ENCODE measurements at places on chromosomes 12 and 14.

DNA sequence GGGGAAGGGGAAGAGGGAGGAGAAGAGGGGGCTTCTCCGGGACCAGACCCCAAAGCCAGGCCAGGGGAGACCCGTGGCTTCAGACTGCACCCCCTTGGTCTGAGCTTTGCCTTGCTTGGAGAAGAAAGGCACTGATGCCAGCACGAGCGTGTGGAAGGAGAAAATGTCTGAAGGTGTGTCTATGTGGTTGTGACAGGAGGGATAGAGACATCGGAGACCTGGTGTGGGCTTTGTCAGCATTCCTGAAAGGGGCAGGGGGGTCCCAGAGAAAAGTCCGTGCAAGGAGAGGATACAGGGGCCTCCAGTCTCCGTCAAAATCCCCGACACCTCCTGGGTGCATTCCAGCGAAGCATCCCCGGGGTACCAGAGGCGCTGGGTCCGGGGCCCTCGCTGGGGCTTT is 139.0 kb upstream of the LHX5 start:
- DNase-seq: no peak

DNA sequence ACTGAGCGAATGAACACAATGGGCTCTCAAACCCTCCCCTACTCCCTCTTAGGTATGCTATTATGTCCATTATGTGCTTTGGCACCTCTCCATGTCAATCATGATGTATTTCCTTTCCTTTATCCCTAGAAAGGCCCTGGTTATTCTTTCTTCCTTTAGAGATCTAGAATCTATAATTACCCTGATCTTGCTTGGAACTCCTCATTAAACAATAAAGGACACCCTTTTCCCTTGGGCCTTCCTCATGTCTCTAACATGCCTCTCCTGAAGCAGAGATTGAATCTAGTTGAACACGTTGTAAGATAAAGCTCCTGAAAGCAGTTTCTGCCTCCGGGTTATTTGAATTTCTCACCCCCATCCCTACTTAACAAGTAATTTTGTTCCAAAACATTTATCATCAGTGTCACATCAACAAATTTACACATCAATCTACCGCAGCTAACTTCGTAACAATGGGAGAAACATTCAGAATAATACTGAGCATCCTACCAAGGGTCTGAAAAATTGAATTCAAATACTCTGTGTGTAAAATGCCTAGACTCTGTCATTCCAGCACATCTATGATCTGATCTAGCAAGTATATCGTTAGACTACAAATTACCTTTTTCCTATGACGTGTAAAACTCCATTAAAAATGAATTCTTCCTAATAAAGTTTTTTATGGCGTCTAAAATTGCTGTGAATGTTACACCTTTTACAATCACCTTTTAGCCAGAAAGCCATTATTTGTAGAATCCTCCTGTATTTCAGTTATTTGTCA is 5.4 kb downstream of the USP44 start:
- DNase-seq: no peak

- DNase-seq: no peak
These were observed 293.5 kb upstream of the RTL1 start for GRCh38 chr14:101196795-101197590.

- DNase-seq: no peak
These were observed 29.2 kb upstream of the CRY1 start for GRCh38 chr12:107122452-107122958.

DNA sequence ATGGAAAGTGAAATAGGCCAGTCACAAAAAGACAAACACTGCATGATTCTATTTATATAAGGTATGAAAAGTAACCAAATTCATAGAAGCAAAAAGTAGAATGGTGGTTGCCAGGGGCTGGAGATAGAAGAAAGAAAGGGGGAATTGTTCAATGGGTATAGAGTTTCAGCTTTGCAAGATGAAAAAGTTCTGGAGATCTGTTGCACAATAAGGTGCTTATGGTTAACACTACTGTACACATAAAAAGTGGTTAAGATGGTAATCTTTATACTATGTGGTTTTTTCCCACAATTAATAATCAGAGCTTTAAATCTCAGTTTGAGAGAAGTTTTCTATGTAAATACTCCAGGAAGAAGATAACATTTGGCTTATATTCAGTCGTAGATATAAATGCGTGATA is 73.4 kb downstream of the SLC38A4 start:
- DNase-seq: no peak

DNA sequence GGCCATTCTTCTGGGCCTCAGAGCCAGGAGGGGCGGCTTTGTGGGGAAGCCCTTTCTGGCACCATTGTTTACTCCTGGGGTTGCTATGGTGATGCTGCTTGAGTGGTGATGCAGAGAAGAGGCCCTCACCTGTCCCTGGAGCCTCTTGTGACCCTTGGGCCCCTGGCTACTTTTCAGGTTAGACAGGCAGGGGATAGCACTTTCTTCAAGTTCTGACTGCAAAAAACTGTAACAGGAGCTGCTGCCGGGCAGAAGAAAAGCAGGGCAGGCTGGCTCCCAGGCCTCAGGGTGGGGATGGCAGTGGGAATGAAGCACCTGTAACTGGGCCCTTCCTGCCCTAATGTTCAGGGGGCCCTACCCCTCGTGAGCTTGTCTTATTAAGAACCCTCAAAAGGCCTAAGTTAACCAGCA is at the start of gene TEX52:
TSS of gene TEX52 (minus strand) at position 19 of the 411 bp plus-strand sequence. CDS start at position 6, 13 bp downstream.
- no peak for DNase-seq

DNA sequence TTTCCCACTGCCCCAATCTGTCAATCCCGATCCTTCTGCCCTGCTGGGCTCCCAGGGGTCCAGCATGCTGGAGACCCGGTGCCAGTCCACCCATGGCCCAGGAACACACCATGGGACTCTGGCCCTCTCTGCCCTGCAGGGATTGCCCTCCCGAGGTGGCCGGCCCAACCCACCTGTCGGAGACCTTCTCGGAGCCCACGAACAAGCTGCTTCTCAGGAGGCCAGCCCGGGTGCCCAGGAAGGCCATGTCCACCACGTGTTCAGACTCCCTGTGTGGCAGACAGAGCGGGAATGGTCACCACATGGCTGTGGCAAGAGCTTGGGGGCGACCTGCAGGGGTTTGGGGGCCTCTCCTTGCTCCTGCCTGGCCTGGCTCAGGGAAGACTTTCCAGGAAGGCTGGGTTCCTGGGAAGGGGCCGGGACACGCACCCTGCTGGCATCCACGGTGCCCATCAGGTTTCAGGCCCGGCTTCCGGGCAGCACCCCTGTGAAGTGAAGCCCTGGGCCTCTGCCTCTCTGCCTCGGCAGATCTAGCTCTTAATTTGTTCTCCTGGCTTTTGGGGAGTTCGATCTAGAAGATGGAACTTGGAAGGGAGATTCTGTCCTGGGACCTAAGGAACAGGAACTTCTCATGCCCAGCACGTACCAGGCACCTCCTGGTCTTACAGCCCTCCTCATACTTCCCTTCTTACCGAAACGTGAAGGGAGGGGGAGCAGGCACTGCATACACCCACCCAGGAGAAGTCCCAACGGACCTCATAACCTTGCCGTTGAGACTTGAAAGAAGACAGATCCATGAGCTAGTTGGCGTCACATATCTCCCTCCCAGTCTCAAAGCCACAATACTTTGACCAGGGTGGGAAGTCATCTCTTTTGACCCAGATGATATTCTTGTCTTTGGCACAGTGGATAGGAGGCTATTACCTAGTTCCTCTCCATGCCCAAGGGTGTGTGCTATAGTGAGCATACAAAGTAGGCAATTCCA is 26.3 kb downstream of the LRTM2 start:
- DNase-seq: no peak

- DNase-seq: no peak
These were observed 58.2 kb downstream of the ESR2 start for GRCh38 chr14:64235652-64236640.
